ENCODE measurements at places on chromosomes 13 and 19.

DNA sequence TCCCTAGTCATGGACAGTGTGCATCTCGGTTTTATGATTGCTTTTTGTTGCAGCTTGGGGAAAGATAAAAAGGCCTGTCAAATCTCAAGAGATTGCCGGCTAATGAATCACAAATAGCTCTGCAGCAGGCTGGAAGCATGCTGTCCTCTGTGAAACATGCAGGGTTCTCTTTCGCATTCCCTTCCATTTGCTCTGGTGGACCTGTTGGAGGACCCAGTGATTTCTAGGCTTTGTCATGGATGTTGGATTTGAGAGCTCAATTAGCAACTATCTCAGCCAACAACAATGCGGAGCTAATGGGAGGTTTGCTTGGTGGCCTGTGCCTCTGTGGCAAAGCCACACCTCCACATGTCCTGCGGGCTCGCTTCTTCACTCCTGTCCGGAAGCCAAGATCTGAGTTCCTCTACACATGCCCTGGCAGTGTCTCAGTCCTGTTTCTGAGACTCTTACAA is 418.1 kb upstream of the ARGLU1 start:
- peak; percentile 11 for DNase-seq

GRCh38 chr13:74101436-74101835 is 32.8 kb downstream of the KLF12 start:
- no peak for DNase-seq

DNA sequence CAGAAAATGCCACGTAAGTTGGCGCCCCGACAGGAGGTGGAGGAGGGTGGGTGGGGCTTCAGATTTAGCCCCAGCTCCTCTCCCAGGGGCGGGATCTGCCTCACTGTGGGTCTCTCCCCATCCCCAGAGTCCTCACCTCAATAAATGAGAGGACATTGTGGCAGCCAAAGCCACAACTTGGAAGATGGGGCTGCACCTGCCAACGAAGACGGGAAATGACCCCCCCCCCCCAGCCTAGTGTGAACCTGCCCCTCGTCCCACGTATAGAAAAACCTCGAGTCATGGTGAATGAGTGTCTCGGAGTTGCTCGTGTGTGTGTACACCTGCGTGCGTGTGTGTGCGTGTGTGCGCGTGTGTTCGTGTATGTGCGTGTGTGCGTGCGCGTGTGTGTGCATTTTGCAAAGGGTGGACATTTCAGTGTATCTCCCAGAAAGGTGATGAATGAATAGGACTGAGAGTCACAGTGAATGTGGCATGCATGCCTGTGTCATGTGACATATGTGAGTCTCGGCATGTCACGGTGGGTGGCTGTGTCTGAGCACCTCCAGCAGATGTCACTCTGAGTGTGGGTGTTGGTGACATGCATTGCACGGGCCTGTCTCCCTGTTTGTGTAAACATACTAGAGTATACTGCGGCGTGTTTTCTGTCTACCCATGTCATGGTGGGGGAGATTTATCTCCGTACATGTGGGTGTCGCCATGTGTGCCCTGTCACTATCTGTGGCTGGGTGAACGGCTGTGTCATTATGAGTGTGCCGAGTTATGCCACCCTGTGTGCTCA is 1.5 kb upstream of the TRAPPC5 start:
- DNase-seq: no peak

DNA sequence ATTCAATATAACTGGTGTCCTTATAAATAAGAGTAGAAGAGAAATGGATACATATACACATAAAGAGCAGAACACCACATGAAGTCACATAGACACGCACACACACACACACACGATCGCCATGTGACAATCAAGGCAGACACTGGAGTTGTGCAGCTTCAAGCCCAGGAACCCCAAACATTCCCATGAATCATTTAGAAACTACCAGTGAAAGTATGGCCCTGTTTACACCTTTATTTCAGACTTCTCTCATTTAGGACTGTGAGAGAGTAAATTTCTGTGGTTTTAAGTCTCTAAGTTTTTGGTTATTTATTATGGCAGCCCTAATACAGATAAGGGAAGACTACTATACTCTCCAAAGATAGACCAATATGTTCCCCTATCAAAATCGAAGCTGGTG is 20.4 kb upstream of the TNFSF13B start:
- DNase-seq: no peak

DNA sequence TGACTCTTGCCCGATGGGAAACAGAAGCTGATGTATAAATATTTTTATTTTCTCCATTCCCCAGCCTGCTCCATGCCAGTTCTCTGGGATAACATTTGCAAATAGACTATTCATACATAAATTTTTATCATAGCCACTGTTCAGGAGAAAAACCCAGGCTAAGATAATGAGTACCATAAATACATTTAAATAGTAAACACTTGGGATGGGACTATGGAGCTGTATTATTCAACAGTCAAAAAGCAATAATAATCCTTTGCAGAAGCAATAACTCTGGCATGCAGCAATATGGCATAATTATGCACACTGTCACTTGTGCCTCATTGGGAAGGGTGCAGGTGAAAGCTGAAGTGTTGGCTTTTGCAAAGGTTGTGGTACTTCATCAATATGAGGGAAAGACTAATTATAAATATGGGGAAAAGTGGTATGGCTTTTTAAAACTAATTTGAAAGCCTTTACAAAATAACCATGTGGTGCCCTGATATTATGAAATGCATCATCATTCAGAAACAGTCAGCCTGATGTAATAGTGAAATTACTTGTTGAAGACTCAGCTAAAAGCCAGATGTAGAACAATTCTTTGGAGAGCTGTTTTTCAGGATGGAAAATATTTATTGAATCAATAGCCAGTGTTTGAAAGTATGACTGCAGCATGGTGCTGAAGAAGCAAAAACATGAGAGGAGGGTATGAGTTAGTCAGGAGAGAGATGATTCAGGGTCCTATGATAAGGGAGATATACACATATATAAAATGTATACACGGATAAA is 2476.7 kb downstream of the PCDH9 start:
- no peak for DNase-seq

GRCh38 chr19:7177926-7178325 is 108.4 kb downstream of the ZNF557 start:
- DNase-seq: no peak

GRCh38 chr19:31589109-31589508 is 239.9 kb upstream of the TSHZ3 start:
- peak; percentile 7 for DNase-seq

DNA sequence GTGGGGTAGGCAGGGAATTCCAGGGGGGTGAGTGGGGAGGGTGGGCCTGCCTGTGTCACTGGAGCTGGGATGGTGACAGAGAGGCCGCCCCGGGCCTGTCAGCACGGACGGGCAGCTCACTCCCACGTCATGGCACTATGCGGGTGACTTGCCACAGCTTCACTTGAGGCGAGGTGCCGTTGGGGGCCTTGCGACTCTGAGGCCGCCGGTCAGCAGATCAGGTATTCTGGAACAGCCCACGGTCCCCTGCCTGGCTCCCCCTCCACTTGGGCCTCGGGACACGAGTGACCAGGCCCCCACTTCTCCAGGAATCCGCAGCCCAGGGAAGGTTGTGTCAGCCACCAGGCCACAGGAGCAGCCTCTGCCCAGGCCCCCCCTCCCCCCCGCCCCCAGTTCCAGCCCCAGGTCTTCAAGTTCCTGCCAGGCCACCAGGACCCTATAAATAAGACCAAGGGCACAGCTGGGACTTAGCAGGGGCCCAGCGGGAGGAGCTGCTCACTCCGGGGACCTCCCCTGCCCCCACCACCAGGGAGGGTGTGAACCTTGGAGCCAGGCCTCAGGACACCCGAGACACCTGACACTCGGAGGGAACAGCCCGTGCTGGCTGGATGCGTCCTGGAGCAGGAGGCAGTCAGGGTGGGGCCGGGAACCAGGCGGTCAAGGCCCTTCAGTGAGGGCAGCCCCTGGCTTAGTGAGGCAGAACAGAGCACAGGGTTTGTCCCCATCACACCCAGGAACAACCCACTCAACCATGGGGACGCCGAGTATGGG is 2.7 kb upstream of the MIDN start:
- DNase-seq: no peak

GRCh38 chr13:20608438-20609020 is 41.6 kb downstream of the IFT88 start:
- no peak for DNase-seq

DNA sequence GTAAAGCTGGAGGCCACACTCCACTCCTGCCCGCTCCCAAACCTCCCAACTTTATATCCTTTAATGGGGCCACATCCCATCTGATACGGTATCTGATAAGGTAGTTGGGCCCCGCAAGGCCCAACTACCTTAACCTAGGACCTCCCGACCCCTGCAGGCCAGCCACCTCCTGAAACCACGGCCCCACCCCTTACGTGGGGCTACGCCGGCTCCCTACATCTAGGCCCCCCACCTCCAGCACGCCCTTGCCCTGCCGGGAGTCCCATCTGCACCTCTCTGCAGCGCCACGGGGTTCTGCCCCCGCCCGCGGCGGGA is 2.2 kb downstream of the IGFLR1 start:
- DNase-seq: no peak

GRCh38 chr13:99652141-99652540 is 150.9 kb downstream of the TM9SF2 start:
- no peak for DNase-seq

DNA sequence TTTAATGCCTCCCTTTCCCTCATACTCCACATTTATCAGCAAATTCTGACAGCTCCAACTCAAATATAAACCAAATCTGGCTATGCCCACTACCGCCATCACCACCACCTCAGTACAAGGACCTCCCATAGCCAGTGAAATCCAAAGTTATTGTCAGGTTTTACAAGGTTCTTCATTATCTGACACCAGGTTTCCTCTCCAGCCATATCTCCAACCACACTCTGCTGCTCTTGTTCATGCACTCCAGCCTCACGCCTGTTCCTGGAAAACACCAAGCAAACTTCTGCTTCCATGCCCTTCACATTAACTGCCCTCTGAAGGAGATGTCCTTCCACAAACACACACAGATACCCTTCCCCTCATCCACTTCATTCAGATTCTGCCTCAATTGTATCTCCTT is 102.2 kb upstream of the MIR17HG start:
- no peak for DNase-seq

GRCh38 chr19:369256-369655 is 24.7 kb upstream of the MIER2 start:
- DNase-seq: no peak

GRCh38 chr13:26457212-26457611 is 100.3 kb upstream of the WASF3 start:
- DNase-seq: no peak

DNA sequence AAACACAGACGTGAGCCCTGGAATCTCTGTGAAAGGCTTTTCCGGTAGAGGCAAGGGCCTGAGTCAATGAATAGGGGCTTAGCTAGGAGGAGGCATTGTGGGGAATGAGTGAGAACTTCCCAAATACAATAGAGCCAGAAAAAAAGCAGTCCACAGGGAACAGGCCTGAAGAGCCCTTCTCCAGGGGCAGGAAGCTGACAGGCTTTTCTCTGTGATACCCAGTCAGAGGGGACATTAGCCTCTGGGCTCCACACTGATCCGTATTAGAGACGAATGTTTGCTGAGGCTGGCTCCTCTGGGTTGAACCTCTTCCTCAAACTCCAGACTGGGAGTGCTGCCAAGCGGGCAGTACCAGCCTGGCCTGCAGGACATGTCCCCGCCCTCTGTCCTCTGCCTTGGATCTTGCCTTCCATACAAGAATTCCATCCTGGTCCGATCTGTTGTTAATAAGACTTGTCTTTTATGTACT is 2.3 kb downstream of the DHRS12 start:
- no peak for DNase-seq

DNA sequence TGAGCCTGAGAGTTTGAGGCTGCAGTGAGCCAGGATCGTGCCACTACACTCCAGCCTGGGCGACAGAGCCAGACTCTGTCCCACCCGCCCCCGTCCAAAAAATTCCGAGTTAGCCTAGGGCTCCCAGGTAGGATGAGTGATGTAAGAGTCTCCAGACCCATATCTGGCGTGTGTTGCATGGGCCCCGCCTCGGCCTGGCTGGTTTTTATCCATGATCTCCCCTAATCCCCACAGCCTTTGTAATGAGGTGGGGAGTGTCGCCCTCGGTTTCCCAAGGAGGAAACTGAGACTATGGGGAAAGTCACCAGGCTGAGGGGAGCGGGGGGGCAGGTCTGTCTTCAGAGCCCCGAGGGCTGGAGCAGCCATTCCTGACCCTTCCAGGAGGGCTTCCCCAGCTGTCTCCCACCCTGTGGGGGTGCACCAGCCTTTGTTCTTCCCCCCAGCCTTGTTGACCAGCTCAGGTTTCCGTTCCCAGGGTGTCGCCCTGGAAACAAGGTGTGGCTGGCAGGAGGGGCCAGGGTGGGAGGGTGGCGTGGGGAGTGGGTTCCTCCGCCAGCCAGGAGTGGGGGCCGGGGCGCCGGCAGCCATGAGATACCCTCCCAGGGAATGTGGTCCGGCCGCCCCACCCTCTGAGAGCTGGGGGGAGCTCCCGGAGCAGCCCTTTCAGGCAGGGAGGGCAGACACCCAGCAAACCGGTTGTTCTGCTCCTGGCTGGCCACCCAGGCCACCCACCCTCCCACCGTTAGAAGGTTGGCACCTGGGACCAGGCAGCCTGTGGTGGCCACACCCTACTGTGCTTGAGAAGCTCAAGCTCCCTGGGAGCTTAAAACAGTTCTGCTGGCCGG is 11.5 kb downstream of the MYH14 start:
- DNase-seq: no peak

DNA sequence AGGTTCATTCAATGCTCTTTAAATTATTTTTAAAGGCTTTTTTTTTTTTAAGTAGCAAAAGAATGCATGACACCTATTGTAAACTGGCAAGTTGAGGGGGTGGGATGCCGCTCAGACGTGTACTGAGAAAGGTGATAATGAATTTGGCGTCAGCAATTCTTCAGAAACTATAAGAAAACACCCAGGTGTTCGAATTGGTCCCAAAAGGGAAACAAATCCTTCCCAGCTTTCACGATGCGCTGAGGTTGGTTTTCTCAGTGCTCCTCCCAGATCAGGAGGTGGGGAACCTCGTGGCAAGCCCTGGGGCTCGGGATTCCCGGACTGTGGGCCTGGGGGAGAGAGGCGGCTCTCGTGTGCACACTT is 543 bp upstream of the FAM124A start:
- DNase-seq: no peak

Data from iPS DF 6.9 (cell line).